ENCODE measurements at places on chromosomes 1 and 21.

GRCh38 chr1:172906778-172907592 is 143.8 kb downstream of the TNFSF18 start:
- DNase-seq: peak; percentile 91

GRCh38 chr1:192010406-192010805 is 147.9 kb upstream of the RGS18 start:
- DNase-seq: no peak

GRCh38 chr1:61362351-61362750 is 280.0 kb downstream of the NFIA start:
- no peak for DNase-seq

GRCh38 chr21:45006536-45007095 is 66.8 kb downstream of the SLX9 start:
- no peak for DNase-seq

DNA sequence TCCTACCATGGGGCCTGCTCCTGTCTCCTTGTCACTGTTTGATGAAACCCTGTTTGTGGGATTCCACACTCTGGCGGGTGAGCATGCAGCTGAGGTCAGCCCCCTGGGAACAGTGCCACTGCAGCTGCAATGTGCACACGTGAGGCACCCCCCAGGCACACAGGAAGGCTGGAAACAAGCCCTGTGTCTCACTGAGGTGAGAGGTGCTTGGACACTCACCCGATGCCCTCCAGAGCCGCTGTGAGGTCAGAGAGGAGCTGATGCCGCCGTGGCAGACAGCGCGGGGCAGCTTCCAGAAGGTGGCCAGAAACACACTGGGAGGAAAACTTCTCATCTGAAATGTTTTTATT is 49.7 kb downstream of the SLX9 start:
- no peak for DNase-seq

DNA sequence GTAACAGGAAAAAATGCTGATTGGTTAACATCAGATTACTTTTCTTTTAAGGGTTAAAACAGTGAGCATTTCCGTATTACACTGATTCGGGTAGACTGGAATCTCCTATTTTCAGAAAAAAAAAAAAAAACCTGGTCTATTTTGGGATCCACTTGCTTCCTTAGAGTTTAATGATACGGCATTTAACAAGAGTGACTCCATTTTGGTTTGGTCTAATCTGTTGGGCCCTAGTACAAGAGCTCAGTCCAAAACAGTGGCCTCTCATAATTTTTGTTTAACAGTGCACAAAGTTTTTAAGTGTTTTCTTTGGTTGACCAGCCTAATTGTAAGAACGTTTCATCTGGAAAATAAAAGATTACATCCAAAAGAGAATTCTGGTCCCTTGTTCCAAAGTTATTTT is 120.2 kb downstream of the NRDC start:
- DNase-seq: no peak

GRCh38 chr1:75616436-75617433 is 5.8 kb upstream of the SLC44A5 start:
- peak; percentile 18 for DNase-seq

- DNase-seq: peak; percentile 17
Observed at GRCh38 chr1:157948312-157949073, 45.0 kb upstream of the KIRREL1 start.

DNA sequence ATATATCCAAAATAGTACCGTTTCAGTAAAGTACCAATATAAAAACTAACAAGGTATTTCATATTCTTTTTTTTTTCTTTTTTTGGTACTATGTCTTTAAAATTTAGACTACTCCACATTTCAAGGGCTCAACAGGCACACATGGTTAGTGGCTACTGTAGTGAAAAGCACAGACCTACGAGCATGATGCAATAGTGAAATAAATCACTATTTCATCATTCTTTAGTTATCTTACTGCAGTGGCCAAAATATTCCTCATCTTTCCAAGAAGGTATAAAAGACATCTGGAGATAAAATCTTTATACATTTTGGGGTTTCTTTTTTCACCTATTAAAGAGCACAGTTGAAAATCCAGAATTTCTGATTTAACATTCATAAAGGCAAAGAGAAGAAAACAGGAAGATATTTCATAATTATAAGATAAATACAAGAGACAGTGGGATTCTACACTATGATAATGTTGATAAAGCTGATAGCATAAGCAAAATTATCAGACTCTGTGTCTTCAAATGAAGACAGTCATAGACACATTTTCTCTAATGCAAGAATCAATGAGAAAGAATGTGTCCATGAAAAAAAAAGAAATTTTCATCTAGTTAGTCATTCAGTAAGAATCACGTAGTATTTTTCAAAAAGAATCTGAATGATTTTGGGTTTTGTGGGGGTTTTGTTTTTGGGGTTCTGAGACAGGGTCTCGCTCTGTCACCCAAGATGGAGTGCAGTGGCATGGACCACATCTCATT is 41.9 kb downstream of the CEP170 start:
- no peak for DNase-seq

DNA sequence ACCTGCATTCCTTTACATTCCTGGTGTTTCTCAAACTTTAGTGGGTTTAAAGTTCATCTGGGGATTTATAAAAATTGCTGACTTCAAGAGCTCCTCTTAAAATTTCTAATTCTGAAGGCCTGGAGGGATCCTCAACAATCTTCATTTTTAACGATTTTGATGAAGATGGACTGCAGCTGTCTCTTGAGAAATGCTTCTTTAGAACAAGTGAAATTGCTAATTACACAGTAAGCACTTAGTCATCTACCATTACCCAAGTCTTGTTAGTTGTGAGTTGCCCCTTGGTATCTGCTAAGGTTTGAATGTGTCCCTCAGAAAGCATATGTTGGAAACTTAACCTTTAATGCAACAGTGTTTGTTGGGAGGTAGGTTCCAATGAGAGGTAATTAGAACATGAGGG is 163.7 kb downstream of the LTN1 start:
- DNase-seq: no peak

GRCh38 chr1:186535388-186536133 is 74.6 kb upstream of the PDC start:
- DNase-seq: peak; percentile 84

DNA sequence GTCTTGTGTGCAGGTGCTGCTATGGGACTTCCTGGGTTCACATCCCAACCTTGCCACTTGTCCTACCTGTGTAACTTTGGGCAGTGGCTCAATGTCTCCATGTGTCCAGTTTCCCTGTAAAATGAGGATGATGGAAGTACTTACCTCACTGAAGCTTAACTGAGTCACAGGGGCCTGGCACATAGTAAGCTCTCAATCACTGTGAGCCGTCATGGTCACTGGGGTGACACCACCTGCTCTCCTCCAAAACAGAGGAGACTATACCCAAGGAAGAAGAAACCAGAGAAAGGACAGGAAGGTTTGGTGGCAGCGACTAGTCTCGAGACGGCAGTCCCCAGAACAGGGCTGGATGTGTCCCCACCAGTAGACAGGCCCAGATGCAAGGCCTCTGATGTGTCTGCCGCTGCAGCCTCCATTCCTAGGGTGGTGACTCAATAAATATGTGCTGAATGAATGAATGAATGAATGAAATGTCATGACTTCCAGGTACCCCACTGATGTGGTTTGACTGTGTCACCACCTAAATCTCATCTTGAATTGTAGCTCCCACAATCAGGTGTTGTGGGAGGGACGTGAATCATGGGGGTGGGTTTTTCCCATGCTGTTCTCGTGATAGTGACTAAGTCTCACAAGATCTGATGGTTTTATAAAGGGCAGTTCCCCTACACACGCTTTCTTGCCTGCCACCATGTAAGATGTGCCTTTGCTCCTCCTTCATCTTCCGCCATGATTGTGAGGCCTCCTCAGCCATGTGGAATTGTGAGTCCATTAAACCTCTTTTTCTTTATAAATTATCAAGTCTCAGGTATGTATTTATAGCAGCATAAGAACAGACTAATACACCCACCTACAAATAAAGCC is 13.0 kb upstream of the LRP8 start:
- DNase-seq: no peak

DNA sequence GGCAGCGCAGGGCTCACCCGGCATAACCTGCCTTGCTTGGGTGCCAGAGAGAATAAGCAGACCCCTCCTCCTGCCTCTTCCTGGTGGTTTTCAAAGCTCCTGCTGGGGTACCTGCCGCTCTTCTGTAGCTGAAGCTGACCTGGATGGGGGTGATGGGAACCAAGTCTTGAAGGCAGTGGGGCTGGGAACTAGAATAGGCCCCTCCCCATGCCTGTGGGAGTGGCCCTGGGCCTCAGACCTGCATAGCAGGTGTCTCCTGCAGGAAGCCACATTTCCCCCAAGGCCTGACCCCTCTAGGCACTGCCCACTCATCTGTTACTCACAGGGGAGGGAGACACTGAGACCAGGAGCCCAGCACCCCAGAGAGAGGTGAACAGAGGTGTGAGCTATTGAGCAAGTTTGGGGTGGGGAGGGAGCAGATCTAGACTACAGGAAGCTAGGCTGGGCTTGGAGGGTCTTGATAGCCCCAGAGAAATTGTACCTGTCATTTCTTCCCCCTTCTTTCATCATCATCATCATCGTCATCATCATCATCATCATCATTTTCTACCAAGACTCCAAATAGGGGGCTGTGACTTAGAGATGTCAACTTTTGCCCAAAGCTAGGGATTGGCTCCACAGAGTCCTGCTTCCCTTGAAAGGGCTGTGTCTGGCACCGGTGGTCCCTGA is 10.1 kb downstream of the PADI1 start:
- DNase-seq: no peak

DNA sequence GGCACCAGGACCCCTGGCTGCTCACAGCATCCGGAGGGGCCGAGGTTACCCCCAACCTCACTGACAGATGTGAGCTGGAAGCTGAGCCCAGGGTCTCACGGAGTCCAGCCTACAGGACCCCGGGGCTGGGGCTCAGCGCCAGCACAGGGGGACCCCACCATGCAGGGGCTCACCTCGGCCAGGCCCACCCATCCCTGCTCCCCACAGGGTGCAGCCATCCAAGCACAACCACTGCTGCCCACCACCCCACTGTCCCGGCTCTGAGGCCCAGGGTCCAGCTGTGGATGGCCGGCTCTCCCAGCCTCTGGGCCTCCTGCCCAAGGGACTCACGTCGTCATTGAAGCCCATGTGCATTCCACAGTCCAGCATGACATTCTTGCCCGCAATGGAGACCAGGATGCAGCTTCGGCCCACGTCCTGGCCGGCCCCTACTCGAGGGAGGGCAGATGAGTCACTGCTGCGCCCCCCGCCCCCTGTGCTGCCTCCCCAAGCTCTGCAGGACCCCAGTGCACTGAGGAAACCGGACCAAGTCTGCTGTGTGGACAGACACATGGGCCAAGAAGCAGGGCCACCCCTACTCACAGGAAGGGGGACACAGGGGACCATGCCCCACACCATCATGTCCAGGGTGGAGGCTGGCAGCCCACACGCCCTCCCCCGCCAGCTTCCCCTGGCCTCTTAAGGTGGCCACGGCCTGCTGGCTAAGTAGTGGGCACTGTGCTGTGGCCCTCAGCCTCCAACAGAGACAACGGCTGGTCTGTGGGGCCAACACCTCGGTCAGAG is 3.6 kb downstream of the INTS11 start:
- no peak for DNase-seq

GRCh38 chr21:32256873-32257620 is 21.8 kb downstream of the MIS18A start:
- DNase-seq: peak; percentile 41

- no peak for DNase-seq
Observed at GRCh38 chr1:187819086-187819485, 990.3 kb downstream of the PLA2G4A start.

DNA sequence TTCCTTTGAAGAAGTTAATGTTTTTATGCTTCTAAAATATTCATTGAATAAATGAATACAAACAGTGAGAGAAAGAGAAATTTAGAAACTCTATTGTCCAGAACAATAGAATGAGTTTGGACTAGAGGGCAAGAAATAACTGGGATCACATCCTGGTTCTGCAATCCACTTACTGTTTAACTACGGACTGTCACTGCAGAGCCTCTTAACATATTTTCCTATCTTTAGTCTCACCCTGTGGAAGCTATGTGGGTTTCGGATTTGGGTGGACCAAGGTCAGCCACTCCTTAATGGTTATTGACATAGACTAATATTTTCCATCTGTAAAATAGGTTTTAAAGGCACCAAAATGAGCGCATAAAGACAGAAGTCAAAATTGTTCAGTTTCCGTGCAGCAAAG is 116.6 kb downstream of the UBE2U start:
- DNase-seq: peak; percentile 30

- no peak for DNase-seq
Observed at GRCh38 chr1:155120253-155120652, 7.4 kb upstream of the EFNA1 start.

- DNase-seq: no peak
Observed at GRCh38 chr1:59039551-59039950, 255.7 kb upstream of the JUN start.

DNA sequence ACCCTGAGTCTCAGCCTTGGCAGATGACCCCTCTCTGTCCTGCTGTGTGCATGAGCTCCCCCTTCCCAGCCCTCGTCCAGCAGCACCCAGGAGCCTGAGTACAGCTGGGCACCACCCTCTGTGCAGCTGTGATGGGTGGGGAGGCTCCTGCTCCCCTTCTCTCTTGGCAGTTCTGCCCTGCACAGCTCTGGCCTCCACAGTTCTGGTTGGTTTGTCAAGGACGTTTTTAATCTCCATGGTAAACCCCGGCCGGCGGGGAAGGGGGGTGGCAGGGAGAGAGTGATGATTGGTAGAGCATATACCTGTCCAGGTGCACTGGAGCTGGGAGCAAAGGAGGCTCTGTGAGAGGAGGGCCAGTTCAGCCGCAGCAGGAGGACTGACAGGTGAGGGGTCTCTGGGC is at the start of gene CLCNKA:
Gene CLCNKA (plus strand): TSS at position 356 of the 400 bp plus-strand sequence. CDS start 584 bp downstream, outside the sequence.
- DNase-seq: no peak

- DNase-seq: no peak
Observed at GRCh38 chr21:41048145-41048544, 119.8 kb upstream of the BACE2 start.

DNA sequence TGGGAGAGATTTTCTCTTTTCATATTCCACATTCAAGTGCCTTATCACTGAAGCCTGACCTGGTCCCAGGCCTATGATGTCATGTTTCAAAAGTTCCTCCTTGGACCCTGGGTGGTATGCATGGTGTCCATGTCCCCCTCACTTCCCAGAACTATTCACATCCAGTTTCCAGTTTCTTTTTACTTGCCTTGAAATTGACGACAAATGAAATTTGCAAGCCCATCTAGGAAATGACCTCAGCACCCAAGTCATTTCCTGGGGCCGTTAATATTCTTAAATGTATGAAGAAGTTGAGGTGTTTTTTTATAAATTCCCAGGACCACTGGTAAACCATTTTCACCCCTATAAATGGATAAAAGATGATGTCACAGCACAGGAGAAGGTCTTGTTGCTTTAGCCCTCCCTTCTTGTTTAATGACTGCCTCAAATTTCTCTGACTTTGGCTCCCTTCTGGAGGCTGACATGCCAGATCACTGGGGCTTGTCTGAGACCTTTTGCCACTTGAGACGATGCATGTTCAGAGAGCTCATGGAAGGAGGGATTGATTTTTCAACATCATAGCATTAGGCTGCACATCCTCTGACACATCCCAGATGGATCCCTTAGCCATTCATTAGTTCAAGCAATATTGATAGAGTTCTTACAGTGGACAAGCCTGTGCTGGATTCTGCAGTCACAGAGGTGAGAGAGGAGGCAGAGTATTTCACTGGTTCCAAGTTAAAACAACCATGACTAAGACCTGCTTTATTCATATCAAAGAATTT is 221.3 kb downstream of the PLPP3 start:
- DNase-seq: peak; percentile 55

Data from kidney capillary endothelial cell (primary cell).